Fibroblast of skin of left biceps (primary cell): ENCODE measurements at places on chromosomes 4 and X.

DNA sequence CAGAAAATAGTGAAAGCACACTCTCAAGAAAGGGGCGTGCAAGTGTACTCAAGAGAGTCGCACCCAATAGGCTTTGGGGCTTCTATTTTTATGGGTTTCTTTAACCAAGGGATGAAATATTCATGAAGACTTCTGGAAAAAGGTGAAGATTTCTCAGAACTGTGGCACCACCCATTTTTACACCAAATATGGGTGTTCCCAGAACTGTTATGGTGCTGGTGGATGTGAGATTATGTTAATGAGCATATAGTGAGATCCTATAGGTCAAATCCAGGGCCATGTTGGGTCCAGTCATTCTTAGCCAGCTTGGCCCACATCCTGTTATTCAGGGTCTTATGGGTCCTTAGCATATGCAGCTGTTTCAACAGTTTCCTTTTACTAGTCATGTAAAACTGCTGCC, 61.0 kb upstream of the SMIM10 start:
- no peak for DNase-seq

DNA sequence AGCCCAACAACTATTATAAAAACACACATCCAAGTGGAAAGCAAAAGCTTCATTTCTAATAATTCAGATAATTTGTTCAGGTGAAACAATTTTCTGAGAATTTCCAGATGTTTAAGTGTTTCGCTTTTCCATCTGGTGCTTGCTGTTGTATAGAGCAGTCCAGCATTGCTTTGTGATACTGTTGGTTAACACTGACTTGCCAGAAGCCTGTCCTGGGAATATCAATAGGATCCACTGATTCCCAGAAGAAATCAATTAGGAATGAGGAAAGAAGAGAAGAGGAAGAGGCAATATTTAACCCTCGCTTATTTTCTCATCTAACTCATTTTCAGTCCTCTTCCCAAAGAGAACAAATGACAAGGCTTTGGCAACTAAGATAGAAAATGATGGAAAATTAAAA, 94.9 kb upstream of the DDIT4L start:
- DNase-seq: no peak

DNA sequence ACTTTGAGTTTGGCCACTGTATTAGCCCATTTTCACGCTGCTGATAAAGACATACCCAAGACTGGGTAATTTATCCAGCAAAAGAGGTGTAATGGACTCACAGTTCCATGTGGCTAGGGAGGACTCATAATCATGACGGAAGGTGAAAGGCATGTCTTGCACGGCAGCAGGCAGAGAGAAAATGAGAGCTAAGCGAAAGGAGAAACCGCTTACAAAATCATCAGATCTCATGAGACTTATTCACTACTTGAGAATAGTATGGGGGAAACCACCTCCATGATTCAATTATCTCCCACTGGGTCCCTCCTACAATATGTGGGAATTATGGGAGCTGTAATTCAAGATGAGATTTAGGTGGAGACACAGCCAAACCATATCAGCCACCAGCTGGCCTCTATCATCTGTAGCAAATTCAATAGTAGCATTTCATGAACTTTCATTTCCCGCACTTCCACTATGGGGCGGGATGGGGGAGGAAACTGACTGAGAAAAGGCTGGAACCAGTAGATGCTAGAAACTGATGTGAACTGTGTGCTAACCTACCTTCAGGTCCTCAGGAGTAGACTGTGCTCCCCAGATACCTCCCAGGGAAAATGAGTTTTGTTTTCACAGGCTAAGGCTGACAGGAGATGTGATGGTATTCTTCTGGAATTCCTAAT, 35.3 kb upstream of the LGI2 start:
- DNase-seq: no peak

GRCh38 chr4:173386751-173387150, 12.2 kb downstream of the SCRG1 start:
- no peak for DNase-seq

DNA sequence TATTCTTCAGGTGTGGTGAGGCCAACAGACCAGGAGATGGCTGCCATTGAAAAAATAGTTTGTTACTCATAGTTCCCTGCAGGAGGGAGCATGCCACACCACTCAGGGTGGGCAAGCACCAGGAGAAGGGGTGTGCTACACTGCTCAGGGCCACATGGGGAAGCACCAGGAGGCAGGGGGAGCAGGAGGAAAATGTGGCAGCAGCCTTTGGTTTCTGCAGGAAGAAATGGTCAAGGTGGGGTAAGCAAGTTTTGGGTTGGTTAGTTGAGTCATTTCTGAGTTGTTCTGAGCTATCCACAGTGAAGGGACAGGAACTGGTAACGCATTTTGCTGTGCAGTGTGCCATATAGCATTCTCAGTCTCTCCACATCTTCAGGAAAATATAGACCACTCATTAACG, 23.8 kb downstream of the FGFBP1 start:
- no peak for DNase-seq

DNA sequence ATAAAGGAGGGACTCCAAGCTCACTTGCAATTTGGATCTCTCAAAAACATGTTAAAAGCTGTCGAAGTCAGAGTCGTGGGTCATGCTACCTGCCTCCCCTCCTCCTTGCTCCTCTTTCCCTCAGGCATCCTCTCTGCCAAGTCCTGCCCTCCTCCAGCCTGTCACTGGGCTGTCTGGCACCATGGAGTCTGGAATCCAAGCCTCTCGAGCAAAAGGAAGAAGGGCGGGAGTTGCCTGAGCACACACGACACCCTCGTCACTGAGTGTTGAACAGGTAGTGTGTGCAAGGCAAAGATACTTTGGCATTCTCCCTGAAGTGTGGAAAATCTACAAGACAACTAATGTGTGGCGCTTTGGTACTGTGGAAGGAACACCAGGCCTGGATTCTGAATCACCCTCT, 62.2 kb downstream of the HAUS3 start:
- DNase-seq: no peak

- no peak for DNase-seq
These were observed 528 bp upstream of the SLC25A4 start for GRCh38 chr4:185142564-185142911.

- no peak for DNase-seq
These were observed 69.9 kb downstream of the LARP7 start for GRCh38 chr4:112706840-112707207.

DNA sequence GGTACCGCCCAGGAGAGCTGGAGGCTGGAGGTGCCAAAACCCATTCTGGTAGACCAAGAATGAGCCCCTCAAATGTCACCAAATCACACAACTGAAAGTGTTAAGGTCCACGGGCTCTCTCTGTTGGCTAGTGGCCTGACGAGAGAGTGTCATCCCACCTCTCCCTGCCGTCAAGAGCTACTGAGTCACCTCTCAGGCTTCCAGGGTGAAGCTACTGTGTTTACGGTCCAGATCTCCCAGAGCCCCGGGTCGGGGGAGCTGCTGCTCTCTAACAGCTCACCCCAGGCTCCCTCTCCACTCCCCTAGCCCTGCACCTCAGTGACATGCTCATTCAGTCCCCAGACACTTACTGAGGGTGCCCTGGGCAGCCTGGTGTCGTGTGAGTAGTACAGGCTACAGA, 59.2 kb downstream of the ADGRG2 start:
- no peak for DNase-seq

DNA sequence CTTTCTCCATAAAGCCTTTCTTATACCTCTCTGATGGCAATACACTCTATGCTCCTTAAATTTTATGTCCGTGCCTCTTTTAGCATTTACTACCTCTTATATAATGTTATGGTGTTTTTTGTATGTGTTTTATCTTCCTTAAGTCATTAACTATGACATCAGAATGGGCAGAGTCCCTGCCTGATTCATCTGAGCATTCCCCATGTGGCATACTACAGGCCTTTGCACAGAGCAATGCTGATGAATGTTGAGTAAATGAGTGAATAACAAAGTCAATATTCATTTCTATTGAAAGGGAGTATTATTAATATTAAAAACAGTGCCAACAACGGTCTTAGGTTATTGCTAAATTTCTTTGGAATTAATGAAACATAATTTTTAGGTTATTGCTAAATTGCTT, 18.8 kb upstream of the RPS6KA3 start:
- no peak for DNase-seq

GRCh38 chr4:122921971-122922876, at the start of gene NUDT6:
NUDT6 (minus strand) TSS chr4:122922597; CDS start chr4:122922572, 25 bp downstream.
- no peak for DNase-seq

- no peak for DNase-seq
These were observed at the start of gene CYSLTR1 for GRCh38 chrX:78327370-78328086. CYSLTR1 (minus strand) TSS chrX:78327611; CDS start chrX:78273746, 53,865 bp downstream.

- DNase-seq: no peak
These were observed 85.4 kb upstream of the GBA3 start for GRCh38 chr4:22607382-22607781.
